ENCODE measurements at places on chromosomes 5 and 9.

- DNase-seq = no peak
Observed at GRCh38 chr9:38016375-38017135, 52.5 kb downstream of the SHB start.

DNA sequence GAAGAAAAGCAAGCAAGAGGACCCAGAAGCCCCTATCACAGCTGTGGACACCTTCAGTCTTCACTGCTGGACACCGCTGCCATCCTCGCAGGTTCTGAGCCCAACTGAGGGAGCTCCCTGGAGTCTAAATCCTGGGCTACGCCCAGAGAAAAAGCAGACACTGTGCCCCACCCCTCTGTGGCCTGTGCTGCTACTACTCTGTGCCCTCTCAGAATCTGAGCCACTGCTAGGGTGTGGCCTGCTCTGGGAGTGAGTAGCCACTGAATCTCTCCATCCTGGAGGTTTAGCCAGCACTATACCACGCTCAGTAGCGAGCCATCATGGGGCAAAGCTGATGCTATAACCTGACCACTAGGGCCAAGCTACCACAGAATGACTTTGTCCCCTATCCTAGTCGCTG is 338.2 kb downstream of the NPR3 start:
- DNase-seq = no peak

- no peak for DNase-seq
Observed at GRCh38 chr9:34551751-34552605, 29.2 kb upstream of the ENHO start.

- DNase-seq = no peak
Observed at GRCh38 chr5:53240661-53241060, 131.1 kb upstream of the MOCS2 start.

DNA sequence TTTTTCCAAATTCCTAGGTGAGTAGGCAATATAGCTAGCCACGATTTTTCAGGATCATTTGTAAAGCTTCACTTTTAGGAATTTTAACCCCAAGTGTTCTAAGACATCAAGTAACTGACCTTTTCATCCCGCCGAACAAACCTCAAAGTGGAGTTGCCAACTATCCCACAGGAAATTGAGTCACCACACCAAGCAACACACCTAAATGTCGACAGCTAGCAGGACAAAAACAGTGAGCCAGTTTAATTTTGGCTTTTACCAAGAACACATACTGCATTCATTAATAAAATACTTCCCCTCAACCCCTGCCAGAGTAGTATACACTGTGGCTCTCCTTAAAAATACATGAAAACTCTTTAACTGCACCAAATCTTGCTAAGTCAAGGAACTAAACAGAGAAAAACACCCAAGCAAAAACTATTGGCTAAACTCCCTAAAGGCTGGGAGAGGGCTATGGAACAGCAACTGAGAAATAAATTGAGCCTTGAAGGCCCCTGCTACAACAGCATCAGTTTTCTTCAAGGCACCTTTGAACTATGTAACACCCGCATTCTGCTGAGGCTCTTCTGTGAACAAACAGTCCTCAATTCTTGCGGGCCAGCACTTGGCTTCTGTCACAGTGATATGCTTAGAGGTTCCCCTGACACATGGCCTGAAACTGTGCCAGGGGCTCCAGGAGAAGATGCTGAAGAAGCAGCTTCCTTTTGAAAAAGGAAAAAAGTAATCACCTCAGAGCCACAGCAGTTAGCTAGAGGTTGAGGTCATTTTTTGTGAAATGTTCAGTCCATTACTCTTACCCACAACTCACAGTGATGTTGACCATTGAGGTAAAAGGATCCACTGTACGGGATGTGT is 459.6 kb downstream of the RAB3C start:
- no peak for DNase-seq

DNA sequence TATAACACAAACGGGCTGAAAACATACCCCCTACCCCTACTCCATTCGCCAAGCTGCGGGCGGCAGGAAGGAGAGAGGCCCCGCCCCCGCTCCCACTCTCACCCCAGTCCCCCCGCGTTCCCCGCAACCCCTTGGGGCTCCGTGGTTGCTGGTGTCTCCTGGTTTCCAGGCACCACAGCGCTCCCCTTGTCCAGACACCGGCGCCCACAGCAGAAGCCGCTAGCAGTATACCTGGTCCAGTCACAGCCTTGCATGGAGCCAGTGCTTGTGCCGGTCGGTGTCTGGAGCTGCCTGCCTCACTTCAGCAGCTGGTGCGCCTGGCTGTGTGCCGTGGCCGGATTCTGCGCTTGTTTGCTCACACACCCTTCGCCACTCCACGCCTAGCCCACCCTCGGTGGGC is 240.5 kb upstream of the DAB2 start:
- DNase-seq = no peak

DNA sequence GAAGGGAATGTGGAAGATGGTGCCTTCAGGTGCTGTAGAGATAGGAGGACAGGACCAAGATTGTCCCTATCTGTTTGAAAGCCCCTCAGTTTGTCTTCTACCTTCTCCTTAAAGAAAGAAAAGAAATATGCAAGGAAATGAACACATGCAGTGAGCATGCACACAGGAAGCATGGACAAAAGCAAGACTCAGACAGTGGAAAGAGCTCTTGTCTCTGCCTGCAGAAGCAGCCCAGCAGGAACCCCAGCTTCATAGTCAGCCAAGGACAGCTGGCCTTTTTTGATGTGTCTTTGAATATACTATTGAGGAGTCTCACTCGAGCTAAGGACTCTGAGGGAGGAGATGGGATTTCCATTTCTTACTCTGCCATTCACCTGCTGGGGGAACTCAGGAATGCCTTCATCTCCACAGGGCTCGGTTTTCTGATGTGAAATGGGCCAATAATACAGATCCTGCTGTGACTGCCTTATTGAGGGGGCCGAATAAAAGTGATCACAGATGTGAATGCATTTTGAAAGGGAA is 132.5 kb upstream of the ADRA1B start:
- no peak for DNase-seq

GRCh38 chr9:101574731-101575333 is 19.9 kb downstream of the PPP3R2 start:
- no peak for DNase-seq

- DNase-seq = no peak
Observed at GRCh38 chr5:156340893-156341292, 13.9 kb downstream of the SGCD start.

DNA sequence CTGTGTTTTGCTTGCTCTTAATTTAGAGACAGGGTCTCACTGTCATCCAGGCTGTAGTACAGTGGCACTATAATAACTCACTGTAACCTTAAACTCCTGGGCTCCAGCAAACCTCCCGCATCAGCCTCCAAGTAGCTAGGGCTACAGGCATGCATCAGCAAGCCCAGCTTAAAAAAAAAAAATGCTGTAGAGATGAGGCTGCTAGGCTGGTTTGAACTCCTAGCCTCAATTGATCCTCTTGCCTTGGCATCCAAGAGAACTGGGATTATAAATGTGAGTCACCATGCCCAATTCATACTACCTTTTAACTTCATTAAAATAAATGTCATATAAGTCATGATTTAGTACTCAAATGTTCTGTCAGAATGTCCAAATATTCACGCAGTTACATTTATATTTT is 2195.7 kb upstream of the C9orf72 start:
- DNase-seq = no peak

GRCh38 chr5:131758520-131758900 is 38.3 kb downstream of the FNIP1 start:
- DNase-seq = no peak

- no peak for DNase-seq
Observed at GRCh38 chr5:1565737-1566734, 42.3 kb upstream of the LPCAT1 start.
